ENCODE measurements at places on chromosomes 1 and 21. TPM values are rescaled to one million over a fixed set of nuclear protein-coding genes. Genes with fewer than 3 reads are reported as not detected.

GJA9 gene
- not detected for total RNA-seq

KCNE2 gene
- not detected for total RNA-seq

HTR1D gene
- total RNA-seq, result not detected

HPDL gene
- total RNA-seq, result 0.83 TPM

GJB3 gene
- total RNA-seq, result not detected

PPT1 gene
- 37.6 TPM for total RNA-seq

FCRL1 gene
- total RNA-seq, result not detected

OR10J1 gene
- total RNA-seq, result not detected

CASQ2 gene
- not detected for total RNA-seq

AMY2A gene
- total RNA-seq, result not detected

TRIM46 gene
- total RNA-seq, result 1.3 TPM

ALX3 gene
- not detected for total RNA-seq

OR2M5 gene
- not detected for total RNA-seq

C1orf56 gene
- 3.4 TPM for total RNA-seq

ST6GALNAC3 gene
- total RNA-seq, result 0.88 TPM

OR4F16 gene
- not detected for total RNA-seq

FLG gene
- not detected for total RNA-seq

CNTN2 gene
- not detected for total RNA-seq

HMGCL gene
- total RNA-seq, result 35.4 TPM

THEM5 gene
- not detected for total RNA-seq

KAZN gene
- total RNA-seq, result 23.3 TPM

PERM1 gene
- not detected for total RNA-seq

NIPAL3 gene
- total RNA-seq, result 18.8 TPM

PLXNA2 gene
- 6.0 TPM for total RNA-seq

EPHX1 gene
- total RNA-seq, result 427 TPM

RIMKLA gene
- not detected for total RNA-seq

PLA2G2D gene
- total RNA-seq, result not detected

ADAM30 gene
- total RNA-seq, result not detected

DVL1 gene
- 38.3 TPM for total RNA-seq

ATP1A4 gene
- total RNA-seq, result not detected

NEK7 gene
- total RNA-seq, result 62.4 TPM

ETNK2 gene
- total RNA-seq, result 7.5 TPM

CYP4A22 gene
- total RNA-seq, result 0.15 TPM

NCAM2 gene
- 2.4 TPM for total RNA-seq

B3GALT2 gene
- not detected for total RNA-seq

TSPAN2 gene
- 1.0 TPM for total RNA-seq

AKR7A2 gene
- total RNA-seq, result 159 TPM

IVL gene
- not detected for total RNA-seq

CSF3R gene
- total RNA-seq, result not detected

MOV10 gene
- 29.4 TPM for total RNA-seq

TBX15 gene
- total RNA-seq, result 6.8 TPM

TRIM67 gene
- total RNA-seq, result 0.15 TPM

KANK4 gene
- not detected for total RNA-seq

STIL gene
- 2.0 TPM for total RNA-seq

LCE2C gene
- total RNA-seq, result not detected

OR2L8 gene
- not detected for total RNA-seq

DCST2 gene
- 0.06 TPM for total RNA-seq

LCE2A gene
- total RNA-seq, result not detected

RWDD3 gene
- total RNA-seq, result 6.9 TPM

BSND gene
- total RNA-seq, result not detected
